ENCODE measurements at places on chromosomes 4 and X.

DNA sequence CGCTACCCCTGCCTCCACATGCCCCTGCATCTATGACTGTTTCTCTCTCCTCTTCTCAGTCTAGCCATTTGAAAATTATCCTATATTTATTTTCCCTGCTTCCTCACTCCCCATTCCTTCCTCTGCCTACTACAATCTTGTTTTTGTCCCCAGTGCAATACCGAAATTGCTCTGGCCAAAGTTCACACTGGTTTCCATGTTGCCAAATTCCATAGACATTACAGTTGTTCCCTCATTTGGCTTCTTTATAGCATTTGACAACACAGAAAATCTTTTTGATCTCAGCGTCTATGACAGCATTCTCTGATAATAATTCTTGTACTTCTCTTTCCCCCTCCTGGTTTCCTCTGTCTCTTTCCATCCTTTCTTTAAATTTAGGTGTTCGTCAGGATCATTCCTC, 99.4 kb downstream of the GPR82 start:
- DNase-seq: no peak

DNA sequence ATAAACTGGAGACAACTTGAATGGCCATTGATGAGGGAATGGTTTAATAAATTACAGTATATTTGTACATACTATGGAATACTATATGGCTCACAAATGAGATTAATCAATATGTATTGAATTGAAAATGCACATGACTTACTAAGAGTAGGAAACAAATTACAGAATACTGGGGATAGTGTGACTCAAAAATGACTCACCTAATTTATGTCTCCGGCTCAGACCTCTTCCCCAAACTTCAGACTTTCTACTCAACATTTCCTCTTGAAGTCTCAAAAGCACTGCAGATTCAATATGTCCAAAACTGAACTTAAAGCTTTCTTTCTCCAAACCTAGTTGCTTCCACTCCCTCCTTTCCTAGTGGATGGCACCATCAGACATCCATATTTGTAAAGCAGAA, 28.8 kb upstream of the GRIA3 start:
- no peak for DNase-seq

DNA sequence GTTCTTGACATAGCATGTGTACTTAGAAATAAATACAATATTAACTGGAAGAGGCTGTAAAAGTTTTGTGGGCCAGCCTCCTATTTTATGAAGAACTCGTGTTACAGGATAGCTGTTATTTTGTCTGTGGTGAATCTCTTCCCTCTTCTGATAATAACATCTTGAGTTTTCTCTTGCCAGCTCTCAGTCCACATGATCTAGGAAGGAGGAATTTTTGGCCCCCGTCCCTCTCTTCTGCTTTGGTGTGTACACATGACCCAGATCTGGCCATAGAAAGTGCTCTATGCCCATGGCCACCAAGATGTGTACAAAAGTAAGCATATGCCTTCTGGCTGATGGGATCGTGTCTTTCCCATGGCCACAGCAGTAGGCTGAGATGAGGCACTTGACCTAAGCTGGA, 108.0 kb upstream of the LEF1 start:
- DNase-seq: no peak

GRCh38 chr4:10639664-10640063, 44.9 kb downstream of the CLNK start:
- DNase-seq: no peak

GRCh38 chr4:2923668-2924173, 39.5 kb downstream of the NOP14 start:
- no peak for DNase-seq

DNA sequence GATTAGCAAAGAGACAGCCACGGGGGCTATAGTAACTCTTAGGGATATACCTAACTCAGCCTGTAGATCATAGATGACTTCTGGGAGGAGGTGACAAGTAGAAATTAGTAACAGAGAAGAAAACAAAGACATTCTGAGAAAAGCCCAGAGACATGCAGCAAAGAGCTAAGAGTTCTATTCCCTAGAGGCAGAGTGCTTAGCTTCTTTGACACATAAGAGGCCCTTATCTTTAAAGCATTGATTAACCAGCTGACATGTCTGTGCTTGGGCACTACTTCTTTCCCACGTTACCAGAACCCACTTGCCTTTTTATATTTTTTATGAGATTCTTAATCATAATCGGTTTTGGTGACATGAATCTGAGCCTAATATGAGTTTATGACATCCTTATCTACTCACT, 179.5 kb downstream of the GABRB1 start:
- DNase-seq: no peak

DNA sequence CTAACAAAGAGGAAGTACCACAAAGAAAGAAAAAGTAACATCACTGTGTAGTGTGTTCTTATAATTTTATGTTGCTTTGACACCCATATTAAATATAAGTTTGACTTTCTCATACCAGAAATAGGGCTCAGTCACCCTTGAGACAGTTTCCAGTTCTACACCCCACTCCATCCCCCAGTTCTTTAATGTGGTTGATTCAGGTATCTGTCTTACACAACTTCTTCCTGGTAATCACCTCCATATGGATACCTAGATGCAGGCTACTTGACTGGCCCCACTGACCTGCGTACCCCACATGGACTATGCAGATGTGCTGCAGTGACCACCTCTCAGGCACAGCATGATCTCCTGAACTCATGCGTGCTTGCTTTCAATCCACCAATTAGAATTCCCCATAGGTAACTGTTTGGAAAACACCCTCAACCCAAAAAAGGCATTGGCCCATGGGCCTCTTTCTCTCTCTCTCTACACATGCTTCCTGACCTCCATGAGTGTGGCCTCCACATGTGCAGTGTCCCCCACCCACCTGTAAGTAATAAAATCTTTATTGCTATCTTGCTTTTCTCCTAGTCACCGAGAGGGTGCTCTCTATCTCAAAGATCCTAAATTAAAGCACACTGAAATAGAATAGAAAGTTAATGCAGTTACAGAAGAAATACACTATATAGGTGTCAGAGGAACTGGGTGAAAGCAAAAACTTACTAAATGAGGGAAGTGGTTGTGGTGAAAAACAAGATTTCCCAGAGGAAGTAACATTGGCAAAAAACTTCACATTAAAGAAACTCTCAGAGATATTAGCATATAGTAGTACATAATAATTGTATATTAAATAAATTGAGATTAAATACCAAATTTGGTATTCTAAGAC, 98.4 kb downstream of the ZAR1 start:
- DNase-seq: no peak

DNA sequence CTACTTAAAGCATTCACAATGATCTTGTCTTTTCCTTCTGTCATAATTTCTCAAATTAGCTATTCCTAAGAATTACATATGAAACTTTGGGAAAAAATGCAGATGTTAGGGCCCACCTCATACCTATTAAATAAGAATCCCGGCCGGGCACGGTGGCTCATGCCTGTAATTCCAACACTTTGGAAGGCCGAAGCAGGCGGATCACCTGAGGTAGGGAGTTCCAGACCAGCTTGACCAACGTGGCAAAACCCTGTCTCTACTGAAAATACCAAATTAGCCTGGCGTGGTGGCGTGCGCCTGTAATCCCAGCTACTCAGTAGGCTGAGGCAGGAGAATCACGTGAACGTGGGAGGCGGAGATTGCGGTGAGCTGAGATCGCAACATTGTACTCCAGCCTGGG, 158.4 kb upstream of the TLL1 start:
- no peak for DNase-seq

DNA sequence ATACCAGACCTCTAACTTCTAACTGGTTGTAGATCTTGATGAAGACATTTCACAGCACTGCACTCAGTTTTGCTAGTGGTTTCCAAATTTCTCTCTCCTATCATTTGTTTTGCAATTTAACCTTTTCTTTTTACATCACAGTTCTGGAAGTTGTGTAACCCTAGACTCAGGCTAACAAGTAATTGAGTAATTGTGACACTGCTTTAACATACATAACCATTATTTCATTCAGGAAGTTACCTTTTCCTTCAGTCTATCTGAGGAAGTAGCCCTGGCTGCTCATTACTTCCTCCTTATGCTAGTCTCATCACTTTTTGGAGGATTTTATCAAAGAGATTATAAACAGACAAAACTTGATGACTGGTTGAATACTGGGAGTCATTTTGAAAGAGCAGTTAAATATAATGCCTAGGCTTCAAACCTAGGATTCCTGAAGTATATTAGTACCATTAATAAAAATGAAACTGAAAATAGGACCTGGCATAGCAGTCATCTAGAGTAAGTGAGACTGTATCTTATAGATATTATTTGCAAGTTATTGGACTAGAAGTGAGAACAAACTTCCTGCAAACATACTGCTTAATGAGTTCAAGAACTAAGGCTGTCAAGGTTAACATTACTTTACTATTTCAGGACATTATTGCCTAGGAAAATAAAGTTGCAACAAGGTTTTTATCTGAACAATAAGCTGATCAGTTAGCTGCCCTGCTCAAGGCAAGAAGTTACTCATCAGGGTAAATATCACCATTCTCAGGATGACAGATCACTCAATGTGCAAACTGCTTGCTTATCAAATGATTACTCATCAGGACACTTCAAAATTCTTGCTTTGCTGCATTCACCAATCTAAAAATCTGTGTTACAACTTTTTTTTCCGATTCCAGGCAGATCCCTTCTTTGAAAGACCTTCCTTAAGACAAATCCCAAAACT, 25.6 kb upstream of the TEX13C start:
- no peak for DNase-seq

GRCh38 chrX:134908356-134908755, 82.4 kb upstream of the SMIM10 start:
- DNase-seq: no peak

- DNase-seq: no peak
Measured at GRCh38 chr4:17930256-17930655, 91.3 kb downstream of the LCORL start.

DNA sequence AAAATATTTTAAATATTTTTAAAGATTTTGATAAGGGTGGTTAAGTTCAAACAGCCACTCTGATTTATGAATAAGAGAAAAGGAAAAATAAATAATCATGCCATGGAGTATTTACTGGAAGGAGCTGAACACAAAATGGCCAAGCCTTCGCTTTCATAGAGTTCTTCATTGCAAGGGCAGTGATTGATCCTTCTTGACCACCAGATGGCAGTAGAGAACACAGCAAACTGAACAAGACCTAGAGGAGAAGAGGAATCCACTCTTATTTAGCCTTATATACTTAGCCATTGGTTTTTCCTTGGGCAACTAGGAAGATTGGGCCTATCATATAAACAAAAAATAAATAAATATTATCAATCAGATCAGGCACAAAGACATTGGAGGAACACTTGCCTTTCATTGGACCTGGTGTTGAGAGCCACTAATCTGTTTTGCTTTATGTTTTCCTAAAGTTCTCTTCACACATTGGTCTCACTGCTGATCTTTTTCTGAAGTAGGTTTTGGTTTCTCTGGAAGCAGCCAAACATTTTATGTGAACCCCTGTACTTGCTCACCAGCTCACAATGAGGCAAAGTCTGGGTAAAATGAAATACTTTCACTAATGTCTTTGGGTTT, 58.1 kb upstream of the PARM1 start:
- DNase-seq: no peak

- DNase-seq: no peak
Measured at GRCh38 chr4:46032056-46032455, 91.8 kb downstream of the GABRG1 start.

DNA sequence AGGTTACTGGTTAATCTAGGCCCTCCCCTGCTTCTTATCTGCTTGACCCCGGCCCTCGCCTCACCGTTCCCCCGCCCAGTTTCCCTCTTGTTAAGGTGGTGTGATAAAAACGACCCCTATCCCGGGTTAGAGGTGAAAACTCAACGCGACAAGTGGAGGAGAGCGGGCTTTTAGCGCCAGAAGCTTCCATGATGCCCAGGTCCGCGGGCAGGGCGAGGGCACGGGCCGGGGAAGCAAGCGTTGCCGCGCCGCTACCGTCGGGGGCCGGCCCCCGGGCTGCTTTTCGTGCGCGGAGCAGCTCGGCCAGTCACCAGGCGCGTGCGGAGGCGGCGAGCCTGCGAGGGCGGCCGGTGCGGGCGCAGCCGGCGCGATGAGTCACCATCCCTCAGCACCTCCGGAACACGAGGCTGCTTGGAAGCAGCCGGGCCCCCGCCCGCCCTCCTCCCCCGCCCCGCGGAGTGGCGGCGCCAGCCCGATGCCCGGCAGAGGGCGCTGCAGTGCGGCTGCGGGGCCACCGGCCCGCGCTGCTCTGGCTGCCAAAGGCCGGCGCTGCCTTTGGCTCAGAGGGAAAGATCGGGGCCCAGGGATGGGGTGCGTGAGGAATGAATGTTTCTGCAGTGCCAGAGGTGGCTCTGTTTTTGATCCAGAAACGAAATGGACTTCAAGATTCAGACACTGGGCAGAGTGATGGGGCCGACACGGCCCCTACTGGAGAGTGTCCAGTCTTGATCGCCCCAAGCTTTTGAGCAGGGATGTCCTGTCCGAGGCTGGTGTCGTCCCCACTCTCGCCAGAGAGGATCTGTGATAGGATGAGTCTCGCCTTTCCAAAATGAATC, 107.8 kb downstream of the NHSL2 start:
- DNase-seq: peak; percentile 84

DNA sequence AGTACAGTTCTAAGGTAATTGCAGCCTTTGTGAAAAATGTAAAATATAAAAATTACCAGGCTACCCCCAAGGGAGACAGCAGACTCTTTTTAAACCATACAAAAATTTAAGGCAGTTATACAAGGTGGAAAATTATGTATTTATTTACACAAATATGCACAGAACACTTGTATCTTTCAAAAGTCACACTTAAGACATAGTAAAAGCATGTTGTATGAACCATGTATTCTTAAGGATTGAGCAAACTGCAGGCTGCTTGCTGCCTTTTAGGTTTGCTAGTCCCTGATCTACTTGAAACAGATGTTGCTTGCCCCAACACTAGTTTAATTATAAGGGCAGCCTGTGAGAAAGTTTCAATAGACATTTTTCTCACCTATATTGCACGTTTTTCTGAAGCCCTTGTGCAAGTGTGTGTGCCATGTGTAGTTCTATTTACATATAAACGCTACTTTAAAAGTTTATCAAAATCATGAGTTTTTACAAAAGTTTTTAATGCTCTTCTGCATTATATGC, 72.8 kb downstream of the PRSS12 start:
- no peak for DNase-seq
